ENCODE measurements at places on chromosomes 6 and 20. TPM values are rescaled to one million over a fixed set of nuclear protein-coding genes. Genes with fewer than 3 reads are reported as not detected.
A peak's percentile ranks its signal among the peaks of the same experiment; 100 is the strongest.

TRIM15 gene
- 0.29 TPM for total RNA-seq

HCRTR2 gene
- not detected for total RNA-seq

SAMD3 gene
- total RNA-seq = 16.8 TPM

OR2J1 gene
- not detected for total RNA-seq

HTR1B gene
- 0.20 TPM for total RNA-seq

CDYL gene
- total RNA-seq = 40.7 TPM

DIDO1 gene
- 79.6 TPM for total RNA-seq

DNA sequence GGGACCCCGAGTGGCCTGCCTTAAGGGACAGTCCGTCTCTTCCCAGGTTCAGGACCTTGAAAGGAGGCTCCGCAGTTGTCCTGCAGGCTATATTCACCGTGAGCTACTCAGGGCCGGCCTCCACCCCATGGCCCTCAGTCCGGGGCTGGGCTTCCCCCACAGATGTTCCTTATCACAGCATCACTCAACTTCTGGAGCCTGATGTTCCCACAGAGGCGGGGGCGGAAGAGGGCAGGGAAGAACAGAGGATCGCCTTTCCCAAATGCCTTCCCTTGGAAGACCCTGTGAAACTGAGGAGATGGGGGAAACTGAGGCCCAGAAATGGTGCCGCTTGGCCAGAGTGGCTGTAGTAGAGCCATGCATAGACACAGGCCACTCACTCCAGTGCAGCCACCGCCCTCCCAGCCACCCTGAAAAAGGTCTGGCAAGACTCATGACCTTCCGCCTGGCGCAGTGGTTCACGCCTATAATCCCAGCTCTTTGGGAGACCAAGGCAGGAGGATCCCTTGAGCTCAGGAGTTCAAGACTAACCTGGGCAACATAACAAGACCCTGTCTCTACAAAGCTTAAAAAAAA lies 4.3 kb upstream of the COX4I2 start:
- H3K27ac ChIP-seq = peak overlapping the region; percentile 69
- no peak overlapping the region for H3K4me3 ChIP-seq
- no peaks in the 10 kb centered on the region for H3K36me3 ChIP-seq

DNA sequence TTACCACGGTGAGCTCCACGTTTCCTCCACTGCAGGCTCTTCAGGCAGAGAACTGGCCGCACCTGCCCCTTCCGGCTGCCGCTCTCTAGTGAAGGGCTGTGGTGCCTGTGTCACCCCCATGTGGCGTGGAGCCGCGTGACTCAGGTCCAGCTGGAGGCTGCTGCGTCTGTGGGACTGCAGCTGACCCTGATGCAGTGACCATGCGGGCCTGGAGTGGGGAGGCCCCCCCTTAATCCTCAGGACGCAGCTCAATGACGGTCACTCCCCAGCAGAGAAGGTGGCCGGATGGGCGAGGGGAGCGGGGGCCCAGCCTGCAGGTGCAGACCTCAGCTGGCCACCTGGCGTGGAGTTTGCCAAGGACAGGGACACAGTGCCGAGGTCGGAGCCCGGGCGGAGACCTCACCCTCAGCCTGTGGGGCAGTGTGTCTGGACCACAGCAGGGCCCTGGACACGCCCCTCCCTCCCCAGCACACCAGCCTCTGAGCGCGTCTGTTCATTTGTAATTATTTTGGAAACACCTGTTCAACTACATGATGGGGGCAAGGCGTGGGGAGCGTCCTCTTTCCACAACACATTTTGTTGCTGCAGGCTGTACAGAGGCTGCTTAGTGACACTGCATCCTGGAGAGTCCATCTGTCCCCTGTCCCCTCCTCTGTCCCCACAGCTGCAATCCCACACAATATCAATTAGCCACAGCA lies 10.7 kb downstream of the BHLHE23 start:
- no peak overlapping the region for H3K27ac ChIP-seq
- H3K27me3 ChIP-seq = peaks cover 77% of the 10 kb centered on the region
- H3K36me3 ChIP-seq = no peaks in the 10 kb centered on the region
- H3K4me1 ChIP-seq = no peaks in the 10 kb centered on the region
- H3K4me3 ChIP-seq = no peak overlapping the region
- no peak for DNase-seq

DNA sequence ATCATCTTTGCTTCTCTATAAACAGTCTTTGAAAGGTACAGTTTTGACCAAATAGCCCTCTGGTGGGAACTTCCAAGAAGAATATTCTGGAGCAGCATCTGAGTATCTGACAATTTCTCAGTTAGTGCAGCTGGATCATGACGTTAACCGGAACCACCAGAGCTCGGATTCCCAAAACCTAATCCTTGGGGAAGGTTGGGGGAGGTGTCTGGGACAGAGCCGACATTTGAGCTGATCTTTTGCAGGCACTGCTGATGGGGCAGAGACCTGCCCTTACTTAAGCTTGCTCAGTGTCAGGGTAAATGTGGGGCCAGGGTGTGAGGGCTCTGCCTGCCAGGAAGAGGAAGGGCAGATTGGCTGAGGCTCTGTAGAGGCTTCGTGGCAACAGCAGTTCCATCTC lies 416.6 kb downstream of the DHX35 start:
- DNase-seq = no peak
- no peaks in the 10 kb centered on the region for H3K36me3 ChIP-seq
- no peak overlapping the region for H3K4me3 ChIP-seq

GRCh38 chr6:84403545-84403944 lies 176.1 kb upstream of the CEP162 start:
- no peak overlapping the region for H3K27ac ChIP-seq
- H3K4me1 ChIP-seq = no peaks in the 10 kb centered on the region
- no peaks in the 10 kb centered on the region for H3K36me3 ChIP-seq
- no peak for DNase-seq

DNA sequence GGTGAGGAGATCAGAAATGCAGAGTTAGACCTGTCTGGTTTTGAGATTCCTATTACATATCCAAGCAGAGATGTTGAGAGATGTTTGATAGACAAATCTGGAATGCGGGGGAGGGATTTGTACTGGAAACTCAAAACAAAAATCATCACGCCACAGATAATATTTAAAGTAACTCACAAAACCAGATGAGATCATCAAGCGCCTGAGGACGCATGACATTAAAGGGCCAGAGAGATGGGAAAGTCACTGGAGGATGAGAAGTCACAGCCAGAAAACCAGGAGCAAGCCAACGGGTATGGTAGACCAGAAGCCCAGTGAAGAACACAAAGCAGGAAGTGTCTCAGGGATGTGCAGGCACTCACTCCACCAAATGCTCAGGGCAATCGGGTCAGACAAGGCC lies 87.7 kb downstream of the DLL1 start:
- no peak overlapping the region for H3K27ac ChIP-seq
- H3K27me3 ChIP-seq = no peaks in the 10 kb centered on the region
- no peak overlapping the region for H3K4me3 ChIP-seq
- no peaks in the 10 kb centered on the region for H3K36me3 ChIP-seq
- DNase-seq = no peak
- no peaks in the 10 kb centered on the region for H3K4me1 ChIP-seq

- H3K36me3 ChIP-seq = no peaks in the 10 kb centered on the region
- DNase-seq = no peak
- no peaks in the 10 kb centered on the region for H3K27me3 ChIP-seq
Measured at GRCh38 chr6:119182875-119183274, 104.4 kb upstream of the FAM184A start.

DNA sequence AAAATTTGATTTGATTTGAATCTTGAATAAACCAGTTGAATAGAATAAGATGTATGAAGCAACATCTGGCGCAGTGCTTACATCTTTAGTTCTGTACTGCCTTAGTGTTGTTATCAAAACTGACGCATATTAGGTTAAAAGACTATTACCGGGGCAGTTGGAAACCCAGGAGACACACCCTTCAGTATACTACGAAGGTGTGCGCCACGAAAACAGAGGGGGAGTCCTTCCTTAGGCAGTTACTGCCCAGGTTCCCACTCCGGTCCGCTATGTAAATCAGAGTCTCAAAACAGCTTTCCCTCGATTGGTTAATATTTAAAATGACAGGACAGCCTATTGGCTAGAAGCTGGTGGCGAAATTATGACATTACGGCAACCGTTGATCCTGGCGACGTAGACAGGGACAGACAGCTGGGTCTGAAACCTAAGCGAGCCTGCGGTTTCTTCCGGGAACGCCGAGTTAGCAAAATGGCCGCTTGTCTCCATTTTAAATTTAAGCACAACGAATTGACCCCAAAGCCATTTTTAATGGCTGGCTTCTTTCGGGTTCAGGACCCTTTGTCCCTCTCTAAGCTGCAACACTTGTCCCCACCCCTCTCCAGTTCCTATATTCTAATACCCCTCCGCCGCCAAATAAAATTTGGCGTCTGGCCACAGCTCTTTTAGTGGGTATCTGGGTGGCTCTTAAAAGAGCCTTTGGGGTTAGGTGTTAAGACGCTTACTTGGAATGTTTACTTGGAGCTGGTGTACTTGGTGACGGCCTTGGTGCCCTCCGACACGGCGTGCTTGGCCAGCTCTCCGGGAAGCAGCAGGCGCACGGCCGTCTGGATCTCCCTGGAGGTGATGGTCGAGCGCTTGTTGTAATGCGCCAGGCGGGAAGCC lies 35.8 kb downstream of the HFE start:
- no peaks in the 10 kb centered on the region for H3K27me3 ChIP-seq
- DNase-seq = peak; percentile 95
- peak overlapping the region; percentile 28 for H3K4me3 ChIP-seq
- H3K4me1 ChIP-seq = peaks cover 21% of the 10 kb centered on the region

DNA sequence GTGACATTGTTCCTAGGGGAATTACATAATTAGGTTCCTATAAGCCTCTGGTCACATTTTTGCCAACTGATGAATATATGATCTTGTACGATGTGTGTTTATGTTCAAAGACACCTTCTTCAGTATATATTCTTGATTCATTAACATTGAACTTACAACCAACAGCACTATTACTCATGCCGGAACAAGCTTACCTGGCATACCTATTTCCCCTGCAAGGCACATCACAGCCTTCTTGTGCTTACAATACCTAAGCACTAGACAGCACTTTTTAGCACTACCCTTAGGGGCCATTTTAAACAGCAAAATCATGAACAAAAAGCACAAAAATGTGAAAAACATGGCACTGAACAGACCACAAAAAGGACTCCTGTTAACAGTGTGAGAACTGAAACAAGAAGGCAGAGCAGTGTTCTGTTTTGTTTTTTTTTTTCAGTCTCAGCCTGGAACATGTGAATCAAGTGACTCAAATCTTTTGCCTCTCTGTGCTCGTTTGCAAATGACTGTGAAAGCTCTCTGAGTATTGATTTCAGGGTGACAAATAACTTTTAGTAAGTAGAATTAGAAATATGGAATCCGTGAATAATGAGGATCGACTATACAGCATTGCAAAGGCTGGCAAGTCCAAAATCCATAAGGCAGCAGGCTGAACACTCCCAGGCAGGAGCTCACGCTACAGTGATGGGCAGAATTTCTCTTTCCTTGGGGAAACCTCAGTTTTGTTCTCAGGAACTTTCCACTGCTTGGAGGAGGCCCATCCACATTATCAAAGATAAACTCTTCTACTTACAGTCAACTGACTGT lies 102.3 kb upstream of the TSHZ2 start:
- no peaks in the 10 kb centered on the region for H3K36me3 ChIP-seq
- DNase-seq = no peak
- no peaks in the 10 kb centered on the region for H3K4me1 ChIP-seq
- no peaks in the 10 kb centered on the region for H3K27me3 ChIP-seq
- no peak overlapping the region for H3K4me3 ChIP-seq

DNA sequence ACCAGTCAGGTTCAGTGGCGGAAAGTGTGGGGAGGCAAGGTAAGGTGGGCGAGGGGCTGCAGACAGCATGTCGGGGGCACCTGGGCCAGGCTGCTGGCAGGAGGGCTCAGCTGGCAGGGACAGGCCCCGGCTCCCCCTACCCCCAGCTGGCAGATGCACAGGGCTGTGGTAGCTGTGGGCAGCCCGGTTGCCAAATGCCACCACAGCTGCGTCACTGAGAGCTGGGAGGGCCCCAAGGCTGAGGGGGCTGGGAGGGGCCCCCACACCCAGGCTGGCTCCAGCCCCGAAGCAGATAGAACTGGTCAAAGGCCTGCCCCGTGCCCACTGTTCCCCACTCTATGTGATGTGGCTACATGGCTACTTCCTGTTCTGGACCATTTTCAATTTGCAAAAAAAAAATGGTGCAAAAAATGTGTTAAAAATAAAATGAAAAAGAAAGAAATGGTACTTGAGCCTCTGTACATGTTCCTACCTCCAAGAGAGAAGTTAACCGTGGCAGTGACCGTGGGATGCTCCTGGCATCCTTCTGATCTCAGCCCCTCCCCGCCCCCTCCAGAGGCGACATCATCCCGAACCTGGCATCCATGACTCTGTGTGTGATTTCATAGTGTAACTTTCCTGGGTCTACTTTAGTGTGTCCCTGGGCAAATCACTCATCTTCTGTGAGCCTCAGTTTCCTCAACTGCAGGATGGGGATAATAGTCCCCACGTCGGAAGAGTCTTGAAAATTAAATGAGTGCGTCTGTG lies 64.4 kb downstream of the UBE2V1 start:
- no peak for DNase-seq
- H3K4me1 ChIP-seq = peaks cover 29% of the 10 kb centered on the region
- H3K4me3 ChIP-seq = no peak overlapping the region
- H3K27ac ChIP-seq = peak overlapping the region; percentile 76

- H3K36me3 ChIP-seq = no peaks in the 10 kb centered on the region
- no peak for DNase-seq
- no peak overlapping the region for H3K4me3 ChIP-seq
- no peaks in the 10 kb centered on the region for H3K27me3 ChIP-seq
- H3K27ac ChIP-seq = no peak overlapping the region
Measured at GRCh38 chr20:11551479-11551878, 366.2 kb upstream of the BTBD3 start.

DNA sequence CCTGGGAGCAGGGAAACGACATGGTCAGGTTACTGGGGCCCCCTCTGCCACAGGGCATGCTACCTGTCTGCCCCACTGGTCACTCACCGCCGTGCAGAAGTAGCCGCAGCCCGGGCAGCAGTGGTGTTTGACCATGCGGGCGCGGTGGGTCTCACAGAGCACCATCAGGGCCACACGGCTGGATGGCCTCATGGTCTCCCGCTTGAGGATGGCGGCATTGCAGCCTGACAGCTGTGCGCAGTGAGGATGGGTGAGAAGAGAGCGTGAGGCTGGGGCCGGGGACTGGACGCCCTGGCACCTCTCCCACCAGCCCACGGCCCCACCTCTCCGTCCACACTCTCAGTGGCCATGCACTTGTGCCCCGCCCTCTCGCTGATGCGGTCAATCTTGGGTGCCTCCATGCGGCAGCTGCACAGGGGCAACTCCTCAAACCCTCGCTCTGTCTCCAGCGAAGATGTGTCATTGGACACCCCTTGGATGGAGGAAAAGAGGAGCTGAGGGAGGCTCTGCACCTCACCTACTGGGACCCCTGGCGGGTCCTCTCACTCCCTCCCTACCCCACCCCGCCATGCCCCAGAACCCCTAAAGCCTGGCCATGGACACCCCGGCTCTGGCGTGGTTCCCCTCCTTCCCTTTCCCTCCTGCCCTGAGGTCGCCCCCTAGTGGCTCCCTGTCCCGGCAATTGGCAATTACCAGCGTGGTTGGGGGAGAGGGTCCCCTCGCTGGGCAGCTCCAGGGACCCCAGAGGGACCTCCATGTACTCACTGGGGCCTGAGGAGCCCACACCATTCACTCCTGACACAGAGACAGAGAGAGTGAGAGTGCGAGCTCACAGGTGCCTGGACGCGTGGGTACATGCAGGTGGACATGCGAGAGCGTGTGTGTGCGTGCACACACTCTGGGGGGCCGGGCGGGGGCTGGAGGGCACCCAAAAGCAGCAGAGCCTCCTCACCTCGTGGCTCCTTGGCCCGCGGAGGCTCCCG lies 8.9 kb downstream of the EHMT2 start:
- H3K4me1 ChIP-seq = no peaks in the 10 kb centered on the region
- no peak overlapping the region for H3K4me3 ChIP-seq

All from spleen (tissue), 13 donors.